ENCODE measurements at places on chromosomes 5 and 9. TPM values are rescaled to one million over a fixed set of nuclear protein-coding genes. Genes with fewer than 3 reads are reported as not detected.

DNA sequence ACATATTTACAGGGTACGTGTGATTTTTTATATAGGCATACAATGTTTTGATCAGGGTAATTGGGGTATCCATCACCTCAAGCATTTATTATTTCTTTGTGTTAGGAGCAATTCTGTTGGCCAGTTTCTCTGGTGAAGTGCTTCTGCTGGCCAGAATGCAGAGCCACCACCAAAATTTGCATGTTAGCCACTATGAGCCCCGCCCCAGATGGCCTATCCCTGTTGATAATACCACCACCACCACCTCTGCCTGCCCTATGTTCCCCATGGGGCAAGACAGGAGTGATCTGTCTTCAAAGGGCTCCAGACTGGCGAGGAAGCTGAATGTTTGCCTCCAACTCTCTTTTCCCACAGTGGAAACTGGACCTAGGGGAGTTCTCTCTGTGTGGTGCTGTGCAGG, 26.0 kb upstream of the JAK2 start:
- no peak for DNase-seq

DNA sequence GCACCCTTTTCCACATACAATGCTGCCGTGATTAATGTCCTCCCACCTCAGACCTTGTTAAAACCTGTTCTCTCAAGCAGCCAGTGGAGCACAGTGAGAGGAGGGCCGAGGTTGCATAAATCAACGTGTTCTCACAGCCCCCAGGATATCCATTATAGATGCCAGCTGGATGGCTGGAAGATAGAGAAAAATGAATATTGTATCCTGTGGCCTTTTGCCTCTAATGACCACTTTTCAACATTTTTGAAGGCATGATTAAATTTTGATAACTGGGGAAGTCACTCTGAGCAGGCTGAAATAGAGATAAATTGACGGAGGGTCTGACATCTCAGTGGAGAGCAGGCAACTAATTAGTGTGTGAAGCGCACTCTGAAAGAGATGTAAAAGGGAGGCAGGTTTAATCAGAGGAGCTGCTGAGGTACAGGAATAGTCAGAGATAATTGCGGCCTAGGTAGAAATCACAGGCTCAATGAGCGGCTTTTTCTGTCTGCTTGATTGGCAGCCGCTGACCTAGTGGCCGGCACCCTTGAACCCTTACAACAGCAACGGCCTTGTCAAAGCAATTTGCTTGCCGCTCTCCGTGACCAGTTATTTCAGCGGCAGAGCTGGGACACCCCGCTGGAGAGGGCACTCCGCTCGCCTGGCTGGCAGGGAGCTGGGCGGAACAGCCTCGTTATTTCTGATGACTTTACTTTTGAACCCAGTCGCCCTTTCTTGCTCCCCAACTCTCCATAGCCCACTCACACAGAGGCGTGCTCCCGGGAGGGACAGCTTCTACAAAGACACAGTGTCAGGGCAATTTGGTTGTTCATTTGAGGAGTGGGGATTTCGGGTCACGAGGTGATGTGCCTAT, 560.7 kb downstream of the PSAT1 start:
- DNase-seq: no peak

Gene SOHLH1
- 18.4 TPM for total RNA-seq

Gene PTPN3
- total RNA-seq: 8.1 TPM

Gene TMEM174
- not detected for total RNA-seq

Gene PTGS1
- total RNA-seq: 0.93 TPM

Gene ALDOB
- total RNA-seq: 0.79 TPM
